ENCODE measurements at places on chromosomes 4 and X.

DNA sequence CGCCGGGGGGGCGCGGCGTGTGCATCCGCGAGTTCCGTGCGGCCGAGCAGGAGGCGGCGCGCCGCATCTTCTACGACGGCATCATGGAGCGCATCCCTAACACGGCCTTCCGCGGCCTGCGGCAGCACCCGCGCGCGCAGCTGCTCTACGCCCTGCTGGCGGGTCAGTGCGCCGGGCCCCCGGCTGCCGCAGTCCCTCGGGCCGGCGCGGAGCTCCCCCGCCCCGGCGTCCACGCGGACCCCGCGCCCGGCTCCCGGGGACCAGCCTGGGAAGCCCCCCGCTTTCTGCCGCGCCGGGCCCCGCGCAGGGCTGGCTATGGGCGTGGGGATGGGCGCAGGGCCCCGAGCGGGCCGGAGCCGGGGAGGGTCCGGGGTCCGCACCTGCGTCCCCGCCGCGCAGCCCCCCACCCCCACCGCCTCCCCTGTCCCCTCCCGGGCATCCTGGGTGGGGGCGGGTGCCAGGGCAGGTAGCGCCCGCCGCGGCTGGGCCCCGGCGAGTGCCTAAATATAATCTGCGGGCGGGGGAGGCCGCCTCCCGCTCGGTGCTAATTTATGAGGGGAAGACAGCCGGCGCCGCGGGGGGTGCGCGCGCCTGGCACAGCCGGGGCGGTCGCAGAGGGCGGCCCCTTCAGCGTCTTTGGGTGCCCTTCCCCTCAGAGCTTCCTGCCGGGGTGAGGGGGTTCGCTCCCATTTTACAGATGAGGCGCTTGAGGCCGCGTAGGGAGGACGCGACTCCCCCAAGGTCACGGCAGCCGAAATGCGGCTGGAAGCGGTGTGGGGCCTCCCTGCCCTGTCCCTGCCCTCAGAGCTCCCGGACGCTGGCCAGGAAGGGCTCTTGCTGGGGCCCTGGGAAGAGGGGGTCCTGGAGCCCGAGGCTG lies 837 bp downstream of the NAT8L start:
- DNase-seq, result peak; percentile 13

GRCh38 chr4:56234098-56234497 lies 153.2 kb downstream of the AASDH start:
- no peak for DNase-seq

DNA sequence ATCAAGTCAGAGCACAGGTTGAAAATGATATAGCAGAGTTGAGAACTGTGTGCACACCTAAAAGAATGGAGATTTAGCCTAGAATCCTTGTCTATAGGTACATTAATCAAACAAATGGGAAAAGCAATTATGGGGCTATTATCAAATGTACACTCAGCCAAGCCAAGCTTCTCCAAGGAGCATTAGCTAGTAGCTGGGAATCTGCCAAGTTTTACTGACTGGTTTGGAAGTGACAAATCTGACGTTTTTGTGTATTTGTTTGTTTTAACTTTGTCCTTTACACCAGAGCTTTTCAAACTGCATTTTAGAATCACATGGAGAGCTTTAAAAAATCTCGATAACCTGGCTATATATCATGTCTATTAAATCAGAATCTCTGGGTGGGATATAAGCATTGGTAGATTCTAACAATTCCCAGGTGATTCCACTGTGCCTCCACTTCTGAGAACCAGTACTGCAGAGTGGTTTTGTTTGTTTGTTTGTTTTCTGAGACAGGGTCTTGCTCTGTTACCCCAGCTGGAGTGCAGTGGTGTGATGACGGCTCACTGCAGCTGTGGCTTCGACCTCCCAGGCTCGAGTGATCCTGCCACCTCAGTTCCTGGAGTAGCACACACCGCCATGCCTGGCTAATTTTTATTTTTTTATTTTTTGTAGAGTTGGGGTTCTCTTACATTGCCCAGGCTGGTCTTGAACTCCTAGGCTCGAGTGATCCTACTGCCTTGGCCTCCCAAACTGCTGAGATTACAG lies 279.8 kb downstream of the UNC5C start:
- DNase-seq, result no peak

DNA sequence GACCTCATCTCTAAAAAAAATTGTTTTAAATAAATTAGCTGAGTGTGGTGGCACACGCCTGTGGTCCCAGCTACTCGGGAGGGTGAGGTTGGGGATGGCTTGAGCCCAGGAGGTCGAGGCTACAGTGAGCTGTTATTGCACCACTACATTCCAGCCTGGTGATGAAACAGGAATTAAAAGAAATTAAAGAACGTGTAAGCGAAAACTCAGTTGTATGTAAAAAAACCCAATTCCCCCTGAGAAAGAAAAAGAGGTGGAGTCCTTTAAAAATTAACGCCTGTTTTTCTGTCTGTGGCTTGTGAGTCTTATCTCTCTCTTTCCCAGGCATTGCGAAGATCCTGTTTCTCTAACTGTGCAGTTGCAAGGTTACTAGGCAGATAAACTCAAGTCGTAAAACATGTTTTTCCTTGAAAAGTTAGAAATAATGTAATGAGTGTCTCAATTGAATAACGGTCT lies 22.1 kb downstream of the EPGN start:
- peak; percentile 26 for DNase-seq

DNA sequence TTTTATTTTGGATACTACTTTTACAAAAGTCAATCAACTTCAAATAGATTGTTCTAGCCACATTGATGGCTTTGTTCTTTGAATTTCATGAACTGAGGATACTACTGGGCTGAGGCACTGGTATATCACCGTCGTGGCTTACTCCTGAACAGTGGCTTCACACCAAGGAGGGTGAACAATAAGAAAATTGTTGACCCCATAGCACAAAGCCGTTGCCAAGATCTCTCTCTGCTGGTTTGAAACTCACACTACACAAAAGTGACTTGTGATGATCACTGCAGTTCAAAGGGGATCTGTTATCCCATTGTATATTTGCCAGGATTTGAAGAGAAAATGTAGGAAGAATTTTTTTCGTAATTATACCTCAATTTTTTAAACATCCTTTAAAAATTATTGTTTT lies 119.6 kb downstream of the PDLIM5 start:
- DNase-seq, result no peak

- DNase-seq, result no peak
Measured at GRCh38 chr4:88009871-88010270, 2.4 kb downstream of the PKD2 start.

DNA sequence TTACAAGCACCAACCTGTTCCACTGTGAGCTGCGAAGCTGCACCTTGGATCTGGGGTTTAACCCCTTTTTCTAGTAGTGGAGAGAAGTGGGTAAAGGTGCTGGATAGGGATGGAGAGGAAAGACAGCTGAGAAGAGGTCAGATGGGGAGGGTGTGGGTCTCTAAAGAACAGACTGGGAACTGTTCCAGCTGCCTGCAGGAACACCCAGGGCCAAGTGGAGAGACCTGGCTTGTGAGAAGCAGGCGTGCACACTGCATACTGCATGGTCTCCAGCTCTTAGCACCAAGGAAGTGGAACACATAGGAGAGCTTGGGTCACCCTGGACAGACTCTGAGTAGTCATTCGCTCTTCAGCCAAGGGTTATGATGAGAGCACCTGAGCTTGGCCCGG lies 16.1 kb downstream of the BCOR start:
- no peak for DNase-seq

- peak; percentile 40 for DNase-seq
Measured at GRCh38 chrX:103688946-103689345, 2.4 kb upstream of the MORF4L2 start.

- no peak for DNase-seq
Measured at GRCh38 chrX:57906790-57907189, 3.5 kb downstream of the ZXDA start.

GRCh38 chr4:78197947-78198346 lies 140.8 kb downstream of the FRAS1 start:
- no peak for DNase-seq

- DNase-seq, result no peak
Measured at GRCh38 chr4:10810411-10810810, 125.8 kb upstream of the CLNK start.

DNA sequence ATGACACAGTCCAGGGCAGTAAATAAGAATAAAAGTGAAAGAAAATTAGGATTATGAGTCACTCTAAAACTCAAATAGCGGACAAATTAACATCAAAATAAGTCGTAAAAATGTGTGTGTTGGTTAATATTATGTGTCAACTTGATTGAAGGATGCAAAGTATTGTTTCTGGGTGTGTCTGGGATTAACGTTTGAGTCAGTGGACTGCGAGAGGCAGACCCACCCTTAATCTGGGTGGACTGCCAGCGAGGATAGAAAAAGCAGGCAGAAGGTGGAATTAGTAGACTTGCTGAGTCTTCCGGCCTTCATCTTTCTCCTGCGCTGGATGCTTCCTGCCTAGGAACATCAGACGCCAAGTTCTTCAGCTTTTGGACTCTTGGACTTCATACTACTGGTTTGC lies 324.3 kb upstream of the PCDH10 start:
- no peak for DNase-seq

DNA sequence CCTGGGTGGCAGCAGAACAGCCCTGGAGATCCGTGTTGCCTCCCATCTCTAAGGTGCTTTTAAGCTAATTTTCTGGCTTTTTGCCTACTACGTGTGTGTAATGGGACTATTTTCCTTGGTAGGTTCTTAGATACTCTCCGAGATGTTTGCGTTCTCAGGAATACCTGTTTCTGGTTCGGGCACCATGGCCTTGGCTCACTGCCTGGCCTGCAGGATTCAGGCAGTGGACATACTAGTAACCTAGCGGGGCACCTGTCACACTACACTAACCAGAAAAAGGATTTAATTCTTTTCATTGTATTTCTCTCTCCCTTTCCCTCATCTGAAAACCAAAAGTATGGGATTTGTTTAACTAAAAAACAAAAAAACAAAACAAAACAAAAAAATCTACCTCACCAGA lies 29.2 kb downstream of the FHIP1A start:
- DNase-seq, result no peak

DNA sequence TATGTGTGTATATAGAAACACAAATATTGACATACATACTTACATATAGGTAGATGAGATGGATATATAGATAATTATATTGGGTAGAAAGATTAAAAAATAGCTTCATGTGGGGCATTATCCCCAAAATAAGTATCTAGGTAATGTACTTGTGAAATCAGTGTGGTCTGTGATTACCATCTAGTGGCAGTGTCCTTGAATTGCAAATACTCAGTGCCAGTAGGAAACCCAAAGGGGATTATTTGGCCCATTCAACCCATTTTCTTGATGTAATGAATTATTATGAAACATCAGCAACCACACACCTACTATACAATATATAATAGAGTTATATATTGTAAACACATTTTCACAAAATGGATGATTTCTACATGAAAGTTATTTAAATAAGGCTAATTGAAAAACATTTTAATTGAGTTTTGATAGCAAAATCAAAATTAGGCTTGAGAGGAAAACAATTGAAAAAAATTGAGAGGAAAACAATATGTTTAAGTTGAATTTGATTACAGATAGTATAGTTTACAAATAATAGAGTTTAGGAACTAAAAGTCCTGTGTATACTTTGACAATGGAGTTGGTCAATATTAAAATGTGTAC lies 389.4 kb downstream of the GALNTL6 start:
- peak; percentile 26 for DNase-seq

GRCh38 chrX:103831803-103832544 lies at the start of gene RAB9B:
RAB9B (minus strand) TSS chrX:103832257; CDS start chrX:103825784, 6,473 bp downstream.
- DNase-seq, result no peak

DNA sequence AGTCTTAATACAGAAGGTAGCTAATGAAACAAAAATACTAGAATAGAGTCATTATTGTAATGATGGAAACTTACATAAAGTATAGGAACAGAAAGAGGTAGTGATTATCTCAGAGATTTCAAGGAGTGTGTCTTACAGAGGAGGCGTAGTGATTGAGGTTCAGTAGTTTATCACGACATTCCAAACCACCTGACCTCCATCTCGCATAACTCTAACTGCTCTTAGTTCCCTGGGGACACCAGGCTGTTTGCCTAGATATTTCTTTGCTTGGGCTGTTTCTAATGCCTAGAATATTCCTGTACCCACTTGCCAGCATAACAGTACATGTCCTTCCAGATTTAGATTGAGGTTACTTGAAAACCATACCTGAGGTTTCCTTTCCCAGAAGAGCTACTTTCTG lies 29.1 kb downstream of the STAG2 start:
- no peak for DNase-seq

DNA sequence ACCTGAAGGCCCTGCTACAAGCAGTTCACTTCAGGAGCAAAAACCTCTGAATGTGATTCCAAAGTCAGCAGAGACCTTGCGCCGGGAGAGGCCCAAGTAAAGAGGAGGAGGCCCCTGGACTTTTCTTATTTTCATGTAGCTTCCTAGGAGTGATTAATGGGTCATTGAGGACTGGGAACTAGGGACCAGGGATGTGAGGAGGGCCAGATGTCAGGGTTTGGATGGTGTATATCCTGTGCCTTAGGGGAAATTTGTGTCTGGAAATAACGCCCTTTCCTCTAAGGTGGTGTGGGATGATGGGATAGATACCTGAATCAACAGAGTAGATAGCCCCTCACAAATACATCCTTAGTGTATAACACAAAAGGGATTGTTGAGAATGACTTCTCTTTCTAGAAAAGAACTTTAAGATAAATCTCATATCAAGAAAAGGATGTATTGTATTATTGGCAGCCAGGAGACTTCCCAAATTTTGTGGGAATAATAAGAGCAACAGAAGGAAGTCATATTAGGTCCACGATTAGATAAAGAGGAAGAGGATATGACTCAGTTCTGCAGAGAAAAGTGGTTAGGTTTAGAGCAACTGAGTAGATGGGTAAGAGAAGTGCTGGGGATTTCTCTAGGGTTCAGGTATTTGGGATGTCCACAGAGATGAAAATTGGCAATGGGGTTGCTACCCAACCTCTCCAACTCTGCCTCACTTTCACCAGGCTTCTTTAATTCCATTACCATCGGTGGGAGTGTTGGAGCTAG lies 1.1 kb downstream of the ITGB1BP2 start:
- DNase-seq, result peak; percentile 15

DNA sequence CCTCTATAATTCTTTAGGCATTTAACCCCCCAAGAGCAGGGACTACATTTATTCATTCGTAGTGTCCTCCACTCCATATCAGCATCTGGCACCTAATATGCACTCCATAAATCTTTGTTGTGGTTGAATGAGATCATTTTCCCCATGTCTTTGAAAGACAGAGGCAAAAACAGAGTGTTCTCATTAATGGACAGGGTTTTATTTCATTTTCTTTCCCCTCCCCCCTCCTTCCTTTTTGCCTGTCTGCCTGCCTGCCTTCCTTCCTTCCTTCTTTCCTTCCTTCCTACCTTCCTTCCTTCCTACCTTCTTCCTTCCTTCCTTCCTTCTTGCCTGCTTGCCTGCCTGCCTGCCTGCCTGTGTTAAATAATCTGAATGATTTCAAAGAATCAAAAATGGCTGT lies 83.2 kb downstream of the SHROOM3 start:
- DNase-seq, result no peak

GRCh38 chr4:32440391-32440790 lies 1720.2 kb downstream of the PCDH7 start:
- DNase-seq, result no peak

GRCh38 chr4:184310881-184311709 lies 93.4 kb upstream of the ENPP6 start:
- no peak for DNase-seq

DNA sequence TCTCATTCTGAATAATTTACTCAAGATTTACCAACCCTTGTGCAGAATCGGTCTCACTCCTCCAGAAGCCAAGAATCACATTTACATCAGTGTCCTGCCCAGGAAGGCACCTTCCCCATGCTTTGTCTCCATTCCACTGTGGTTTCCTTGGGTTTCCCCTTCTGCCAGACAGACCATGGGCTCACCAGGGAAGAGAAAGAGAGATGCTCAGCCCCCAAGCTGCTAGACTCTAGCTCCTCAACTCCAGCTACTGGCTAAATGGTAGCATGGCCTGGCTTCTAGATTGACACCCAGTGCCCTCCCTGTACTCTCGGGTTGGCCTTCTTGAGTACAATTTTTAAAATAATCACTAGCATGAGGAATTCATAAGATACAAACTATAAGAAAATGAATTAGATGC lies 12.9 kb downstream of the TLR10 start:
- peak; percentile 49 for DNase-seq
